ENCODE measurements at places on chromosomes 2 and 18.

GRCh38 chr2:62868947-62869346 lies 163.4 kb downstream of the EHBP1 start:
- DNase-seq: no peak

DNA sequence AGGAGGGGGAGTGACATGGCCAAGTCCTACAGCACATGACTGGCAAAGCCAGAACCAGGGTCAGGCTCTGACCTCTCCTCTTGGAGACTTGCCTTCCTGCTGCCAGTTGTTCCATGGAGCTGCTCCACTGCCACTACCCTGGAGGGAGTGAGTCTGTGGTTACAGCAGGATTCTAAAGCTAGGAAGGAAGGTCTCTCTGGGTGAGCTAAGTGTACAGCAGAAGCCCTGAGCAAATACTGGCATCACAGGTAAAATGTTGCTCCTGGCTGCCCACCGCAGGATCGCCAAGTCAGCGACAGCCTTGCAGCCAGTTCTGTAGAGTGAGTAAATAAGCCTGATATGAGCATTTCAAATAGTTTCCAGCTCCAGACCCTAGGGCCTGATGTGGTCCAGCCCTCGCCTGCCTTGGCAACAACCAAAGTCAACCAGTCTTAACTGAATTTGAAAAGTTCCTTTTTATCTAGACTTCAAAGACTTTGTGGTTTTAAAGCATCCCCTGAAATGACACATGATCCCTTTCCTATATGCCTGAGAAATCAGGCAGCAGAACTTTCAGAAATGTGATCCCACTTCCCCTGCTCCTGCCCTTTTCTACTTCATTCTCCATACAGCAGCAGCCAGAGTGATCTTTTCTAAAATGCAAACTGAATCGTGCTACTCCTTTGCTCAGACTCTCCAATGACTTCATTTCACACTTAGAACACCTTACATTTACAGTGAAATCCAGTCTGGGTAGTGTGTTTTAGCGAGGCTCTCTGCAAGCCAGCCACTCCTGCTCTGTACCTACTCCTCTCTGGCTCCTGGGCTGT lies 114.3 kb downstream of the MGAT5 start:
- no peak for DNase-seq

GRCh38 chr2:60371681-60372080 lies 181.8 kb downstream of the BCL11A start:
- no peak for DNase-seq

DNA sequence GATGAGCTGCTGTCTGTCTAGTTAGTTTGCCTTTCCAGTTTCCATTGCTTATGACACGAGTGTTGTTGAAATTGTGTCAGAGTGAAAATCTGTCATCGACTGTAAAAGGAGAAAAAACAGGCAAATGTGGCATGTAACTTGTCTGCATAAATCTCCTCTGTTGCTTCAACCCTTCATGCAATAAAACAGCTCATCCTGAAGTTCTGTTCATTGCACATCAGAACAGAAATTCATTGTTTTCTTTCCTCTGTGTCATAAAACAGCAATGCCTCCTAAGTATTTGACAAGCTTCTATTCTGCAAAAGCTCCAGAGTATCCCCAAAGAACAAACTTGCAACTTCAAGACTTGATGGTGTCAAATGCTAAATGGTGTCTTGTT lies 432.1 kb downstream of the MEIS1 start:
- no peak for DNase-seq

DNA sequence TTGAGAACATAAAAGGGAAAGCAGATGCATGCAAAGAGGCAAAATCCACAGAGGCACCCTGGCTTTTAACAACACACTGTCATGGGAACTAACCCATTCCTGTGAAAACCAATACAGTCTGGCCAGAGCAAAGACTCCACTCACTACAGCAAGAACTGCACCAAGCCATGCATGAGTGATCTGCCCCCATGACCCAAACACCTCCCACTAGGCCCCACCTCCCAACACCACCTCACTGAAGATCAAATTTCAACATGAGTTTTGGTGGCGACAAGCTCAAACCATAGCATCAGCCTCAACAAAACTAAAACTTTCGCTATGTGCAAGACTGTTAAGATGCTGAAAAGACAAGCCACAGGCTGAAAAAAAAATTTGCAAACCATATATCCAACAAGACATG lies 162.8 kb downstream of the SMAD2 start:
- DNase-seq: no peak

DNA sequence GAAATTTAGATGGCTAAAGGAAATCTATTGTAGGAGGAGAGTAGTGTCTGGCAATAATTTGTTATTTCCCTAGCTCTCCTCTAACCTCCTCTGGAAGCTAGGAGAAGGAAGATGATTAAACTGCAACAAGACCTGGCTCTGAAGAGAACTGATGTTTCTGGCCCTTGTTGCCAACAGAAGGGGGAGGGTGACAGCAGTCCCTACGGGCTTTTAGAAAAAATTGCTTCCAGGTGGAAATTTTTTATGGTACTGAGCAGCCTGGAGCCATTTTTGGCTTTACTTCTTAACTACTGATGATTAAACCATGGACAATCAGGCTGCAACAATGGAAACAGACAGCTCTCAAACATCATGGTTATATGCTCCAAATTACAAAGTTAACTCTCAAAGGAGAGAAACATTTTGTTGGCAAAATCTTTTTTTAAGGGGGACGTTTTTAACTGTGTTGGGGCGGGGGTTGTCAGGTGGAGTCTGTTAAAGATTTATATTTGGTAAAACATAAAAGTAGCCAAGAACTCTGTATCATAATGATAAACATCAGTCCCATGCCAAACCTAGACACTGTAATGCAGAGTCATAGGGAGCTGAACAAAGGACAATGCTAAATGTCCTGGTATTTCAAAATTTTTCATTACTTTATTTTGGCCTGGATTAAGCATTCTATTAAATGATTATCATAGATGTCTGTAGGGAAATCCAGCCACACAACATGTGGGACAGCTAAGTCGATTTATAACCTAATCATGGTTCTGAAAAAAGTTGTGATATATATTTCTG lies 70.0 kb downstream of the EXOC6B start:
- DNase-seq: no peak

DNA sequence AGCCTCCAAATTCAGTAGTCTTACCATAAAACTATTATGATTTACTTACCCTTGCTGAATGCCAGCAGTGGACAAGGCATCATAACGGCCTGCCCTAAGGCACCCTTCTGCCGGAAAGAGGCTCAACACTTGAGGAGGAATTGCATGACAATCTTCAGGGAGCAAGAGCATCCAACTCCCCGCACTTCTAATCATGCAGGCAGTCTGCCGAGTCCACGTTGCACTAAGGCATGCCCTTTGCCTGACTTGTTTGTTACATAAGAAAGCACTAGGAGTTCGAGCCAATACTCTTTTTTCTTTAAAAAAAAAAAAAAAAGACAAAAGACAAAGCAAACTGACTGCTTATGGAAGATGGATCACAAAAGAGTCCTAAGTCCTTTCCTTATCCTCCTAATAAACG lies 17.9 kb upstream of the SPTBN1 start:
- no peak for DNase-seq

- no peak for DNase-seq
These were observed 784.0 kb upstream of the KLHL29 start for GRCh38 chr2:22600999-22601398.

- no peak for DNase-seq
These were observed 285.4 kb downstream of the ZEB2 start for GRCh38 chr2:144234542-144234871.

GRCh38 chr2:33529771-33530481 lies 53.5 kb downstream of the RASGRP3 start:
- DNase-seq: no peak

DNA sequence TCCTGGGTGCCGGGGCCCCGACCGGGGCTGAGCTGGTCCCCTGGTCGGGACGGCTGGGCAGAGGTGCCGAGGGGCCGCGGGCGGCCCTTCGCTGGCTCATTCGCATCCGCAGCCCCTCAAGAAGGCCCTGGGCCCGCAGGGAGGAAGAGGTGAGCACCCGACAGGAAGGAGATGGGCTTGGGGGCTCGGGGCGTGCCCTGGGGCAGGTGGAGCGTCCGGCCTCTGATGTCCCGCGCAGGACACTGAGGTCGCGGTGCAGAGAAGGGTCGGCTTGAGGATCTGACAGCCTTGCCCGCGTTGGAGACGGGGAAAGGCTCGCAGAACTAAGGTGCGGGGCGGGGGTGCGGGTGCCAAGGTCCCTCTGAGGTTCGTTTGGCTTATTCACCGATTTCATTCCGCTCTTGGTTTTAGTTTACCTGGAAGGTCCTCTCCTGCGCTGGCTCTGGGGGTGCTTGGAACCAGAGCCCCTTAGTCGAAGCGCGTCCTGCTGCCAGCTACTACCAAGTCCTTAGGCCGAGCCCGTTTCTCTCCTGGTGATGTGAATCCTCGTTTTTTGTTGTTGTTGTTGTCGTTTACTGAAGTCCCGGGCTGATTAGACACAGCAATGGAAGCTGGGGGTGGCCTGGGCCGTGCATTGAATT lies 18.9 kb upstream of the CD8A start:
- DNase-seq: no peak

GRCh38 chr18:35803551-35803950 lies 168.9 kb upstream of the RMP24 start:
- DNase-seq: no peak

- no peak for DNase-seq
These were observed 396.2 kb downstream of the ARHGAP15 start for GRCh38 chr2:143525402-143525860.

- DNase-seq: no peak
These were observed 301.9 kb downstream of the ZNF407 start for GRCh38 chr18:74899554-74899953.

DNA sequence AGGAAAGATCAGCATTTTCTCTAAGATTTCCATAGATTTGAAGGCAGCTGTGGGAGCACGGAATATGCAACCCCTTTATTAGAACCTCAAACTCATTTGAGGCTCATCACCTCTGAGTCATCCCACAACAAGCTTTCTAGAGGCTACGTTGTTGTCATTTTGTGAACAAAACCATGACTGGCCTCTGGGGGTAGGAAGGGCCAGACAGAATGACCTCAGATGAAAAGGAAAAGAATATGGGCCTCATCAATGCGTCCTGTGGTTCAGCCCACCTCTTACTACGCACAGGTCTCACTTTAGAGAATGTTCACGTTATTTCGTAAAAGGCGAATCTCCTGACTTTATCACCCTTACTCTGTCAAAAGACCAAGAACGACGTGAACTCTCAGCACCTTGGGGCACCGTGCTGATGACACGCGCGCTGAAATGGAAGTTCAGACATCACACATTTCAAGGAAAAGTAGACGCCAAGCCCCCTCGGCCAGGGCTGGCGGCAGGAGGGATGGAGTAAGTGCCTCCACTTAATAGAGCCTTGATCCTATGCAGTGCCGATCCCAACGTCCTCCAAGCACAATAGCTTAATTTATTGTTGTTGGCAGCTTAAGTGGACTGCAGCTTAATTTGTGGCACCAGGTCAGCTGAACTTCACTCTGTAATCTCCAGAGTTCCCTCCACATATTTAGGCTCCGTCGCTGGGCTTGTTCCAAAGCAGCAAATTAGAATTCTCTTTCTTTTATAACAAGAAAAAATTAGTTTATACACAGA lies 208.3 kb downstream of the EIPR1 start:
- no peak for DNase-seq

- DNase-seq: no peak
These were observed 105.8 kb downstream of the GALNT14 start for GRCh38 chr2:31032475-31032874.

GRCh38 chr18:36015629-36016028 lies 43.1 kb downstream of the RMP24 start:
- no peak for DNase-seq

- no peak for DNase-seq
These were observed 136.5 kb upstream of the HS6ST1 start for GRCh38 chr2:128454980-128455720.

DNA sequence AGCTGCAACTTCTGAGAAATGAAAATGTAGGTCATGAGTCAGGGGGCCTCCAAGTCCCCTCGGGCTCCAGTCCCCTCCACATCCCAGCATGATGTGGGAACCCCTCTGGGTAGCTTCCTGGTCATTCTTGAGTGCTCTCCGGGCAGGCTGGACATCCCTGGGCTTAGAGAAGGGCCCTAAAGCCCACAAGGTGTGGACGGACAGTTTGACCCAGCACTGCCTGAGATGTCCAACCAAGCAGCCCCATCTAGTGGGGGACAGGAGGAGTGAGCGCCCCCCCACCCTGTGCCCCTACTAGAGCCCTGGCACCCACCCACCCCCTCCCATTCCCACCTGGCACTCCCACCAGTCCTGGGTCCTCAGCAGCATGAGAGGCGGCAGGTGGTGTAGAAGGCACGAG lies 46.0 kb downstream of the CYP27C1 start:
- no peak for DNase-seq

- no peak for DNase-seq
These were observed 355.4 kb upstream of the GULP1 start for GRCh38 chr2:187936228-187936627.

DNA sequence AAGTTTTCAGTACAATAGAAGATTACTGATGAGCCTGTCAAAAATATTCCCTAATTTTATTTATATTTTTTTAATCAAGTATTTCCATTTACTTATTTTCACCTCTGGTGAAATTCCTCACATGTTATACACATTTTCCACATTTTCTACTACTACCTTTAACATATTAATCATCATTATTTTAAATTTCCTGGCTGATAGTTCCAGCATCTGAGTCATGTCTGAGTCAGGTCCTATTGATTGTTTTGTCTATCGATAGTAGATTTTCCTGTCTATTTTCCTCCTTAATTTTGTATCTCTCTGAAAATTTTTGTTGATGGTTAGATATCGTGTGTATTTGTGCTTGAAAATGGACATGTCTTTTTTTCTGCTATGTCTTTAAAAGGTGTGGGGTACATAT lies 211.8 kb upstream of the DSEL start:
- DNase-seq: no peak

- DNase-seq: no peak
These were observed 14.2 kb upstream of the SPATA3 start for GRCh38 chr2:230981704-230982103.

DNA sequence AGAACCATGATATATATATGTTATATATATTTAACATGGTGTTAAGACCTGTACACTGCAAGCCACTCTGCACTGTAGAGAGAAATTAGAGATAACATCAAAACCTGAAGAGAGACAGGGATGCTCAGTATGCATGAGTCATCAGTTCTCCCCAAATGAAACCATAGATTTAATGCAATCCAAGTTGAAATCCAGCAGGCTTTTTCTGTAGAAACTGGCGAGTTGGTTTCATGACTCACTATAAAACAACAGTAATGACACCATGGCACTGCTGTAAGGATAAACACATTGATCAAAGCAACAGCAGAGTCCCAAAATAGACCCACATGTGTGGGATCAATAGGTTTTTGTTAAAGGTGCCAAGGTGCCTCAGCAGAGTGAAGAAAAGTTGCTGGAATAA lies 65.8 kb downstream of the RTP5 start:
- no peak for DNase-seq
